ENCODE measurements at places on chromosomes 1 and 21. TPM values are rescaled to one million over a fixed set of nuclear protein-coding genes. Genes with fewer than 3 reads are reported as not detected.

DNA sequence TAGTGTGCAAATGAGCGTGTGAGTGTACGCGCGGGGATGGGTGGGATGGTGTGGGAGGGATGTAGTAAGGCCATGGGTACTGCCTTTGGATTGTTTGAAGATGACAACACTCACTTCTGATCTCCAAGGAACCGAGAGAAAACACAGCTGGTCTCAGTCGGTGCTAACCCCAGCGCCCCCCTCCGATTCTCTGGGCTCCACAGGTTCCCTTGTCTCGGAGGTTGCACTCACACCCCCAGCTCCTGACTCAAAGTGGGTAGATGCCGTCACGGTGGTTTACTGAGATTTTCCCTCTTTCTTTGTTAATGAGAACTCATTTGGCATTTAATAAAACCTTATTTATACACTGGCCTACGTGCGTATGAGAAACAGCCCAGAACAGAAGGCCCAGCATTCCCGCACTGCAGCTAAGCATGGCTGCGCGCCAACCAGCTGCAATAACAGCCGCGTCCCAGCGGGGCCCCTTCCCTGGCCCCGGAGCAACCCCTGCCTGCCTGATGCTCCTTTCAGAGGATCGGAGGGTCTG lies 25.8 kb downstream of the ABCA4 start:
- DNase-seq, result peak; percentile 94

- no peak for DNase-seq
These were observed 54.5 kb downstream of the HMGB4 start for GRCh38 chr1:33918368-33918767.

- peak; percentile 65 for DNase-seq
These were observed 563 bp upstream of the NFIA start for GRCh38 chr1:61081686-61082310.

- no peak for DNase-seq
These were observed 11.5 kb upstream of the HCRTR1 start for GRCh38 chr1:31605908-31606427.

- no peak for DNase-seq
These were observed 464.1 kb upstream of the BEND5 start for GRCh38 chr1:49240709-49241221.

- DNase-seq, result no peak
These were observed 11.2 kb downstream of the PDZK1IP1 start for GRCh38 chr1:47178654-47179016.

TRABD2B gene
- not detected for total RNA-seq

TMEM69 gene
- 11.9 TPM for total RNA-seq

CRYZ gene
- 33.4 TPM for total RNA-seq

CELA3A gene
- total RNA-seq, result not detected

Data from dermis blood vessel endothelial cell (primary cell).